ENCODE measurements at places on chromosomes 6 and 20. TPM values are rescaled to one million over a fixed set of nuclear protein-coding genes. Genes with fewer than 3 reads are reported as not detected.

RFX6 gene
- not detected for total RNA-seq

GMPR gene
- total RNA-seq = 1.7 TPM

GHRH gene
- not detected for total RNA-seq

SLC52A3 gene
- not detected for total RNA-seq

LIN28B gene
- total RNA-seq = not detected

C6orf58 gene
- total RNA-seq = not detected

GPSM3 gene
- 11.3 TPM for total RNA-seq

CAGE1 gene
- not detected for total RNA-seq

MCUR1 gene
- total RNA-seq = 9.6 TPM

PRDM1 gene
- 1.6 TPM for total RNA-seq

BMP2 gene
- 2.2 TPM for total RNA-seq

BNIP5 gene
- not detected for total RNA-seq

GNAS-AS1 gene
- 1.2 TPM for total RNA-seq

DUSP15 gene
- not detected for total RNA-seq

CPNE1 gene
- 95.6 TPM for total RNA-seq

PRPH2 gene
- total RNA-seq = 1.7 TPM

TAF4 gene
- 4.5 TPM for total RNA-seq

TMEM170B gene
- 0.15 TPM for total RNA-seq

MCCD1 gene
- total RNA-seq = not detected

LTA gene
- not detected for total RNA-seq

FOXF2 gene
- 16.4 TPM for total RNA-seq

BCKDHB gene
- 7.7 TPM for total RNA-seq

ADAM33 gene
- total RNA-seq = 14.7 TPM

KIAA1755 gene
- 1.5 TPM for total RNA-seq

RSPH4A gene
- not detected for total RNA-seq

LAMA2 gene
- total RNA-seq = 9.5 TPM

CNKSR3 gene
- 6.8 TPM for total RNA-seq

DEFB127 gene
- total RNA-seq = not detected

BPIFA1 gene
- not detected for total RNA-seq

SLC12A5 gene
- not detected for total RNA-seq

RPN2 gene
- 211 TPM for total RNA-seq

POPDC3 gene
- 7.7 TPM for total RNA-seq

WFDC5 gene
- total RNA-seq = not detected

CLPSL2 gene
- total RNA-seq = not detected

CNBD2 gene
- total RNA-seq = 1.0 TPM

DTNBP1 gene
- 2.2 TPM for total RNA-seq

OGFR gene
- total RNA-seq = 37.8 TPM

VSX1 gene
- not detected for total RNA-seq

UBE2C gene
- 225 TPM for total RNA-seq

B3GAT2 gene
- under 0.01 TPM for total RNA-seq

FNDC1 gene
- total RNA-seq = 0.17 TPM

ID4 gene
- 0.89 TPM for total RNA-seq

SLC17A1 gene
- total RNA-seq = not detected

DYNLT2 gene
- total RNA-seq = 1.0 TPM

OLIG3 gene
- total RNA-seq = not detected

PLEKHG1 gene
- total RNA-seq = 1.2 TPM

SAPCD1 gene
- 5.8 TPM for total RNA-seq

FAM110A gene
- total RNA-seq = 9.8 TPM

ANKRD60 gene
- not detected for total RNA-seq

ASCC3 gene
- 31.6 TPM for total RNA-seq

VPS16 gene
- total RNA-seq = 38.5 TPM

All from bronchus fibroblast of lung (primary cell).